ENCODE measurements at places on chromosomes 12 and 14. TPM values are rescaled to one million over a fixed set of nuclear protein-coding genes. Genes with fewer than 3 reads are reported as not detected.

- DNase-seq = no peak
Observed at GRCh38 chr14:71588576-71589215, 343.5 kb upstream of the RGS6 start.

- no peak for DNase-seq
Observed at GRCh38 chr14:62921466-62921865, 123.8 kb downstream of the KCNH5 start.

GRCh38 chr12:109020146-109020795, 597 bp downstream of the SVOP start:
- no peak for DNase-seq

Gene RERGL
- total RNA-seq = not detected

Gene FGF6
- not detected for total RNA-seq

DNA sequence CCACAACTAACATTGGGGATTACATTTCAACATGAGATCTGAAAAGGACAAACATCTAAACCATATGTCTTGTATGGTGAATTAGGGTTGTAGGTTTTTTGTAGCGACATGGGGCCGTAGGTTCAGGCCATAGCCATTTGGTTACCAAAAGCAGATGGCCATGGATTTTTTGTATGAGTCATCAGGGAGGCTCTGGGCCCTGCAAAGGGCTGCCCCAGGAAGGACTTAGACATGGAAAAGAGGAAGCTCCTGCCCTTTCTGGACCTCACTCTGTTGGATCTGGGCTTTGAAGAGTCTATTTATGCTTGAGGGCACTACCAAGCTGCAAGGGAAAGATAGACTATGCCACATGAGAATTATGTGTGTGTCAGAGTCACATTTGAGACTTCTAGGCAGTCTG, 89.3 kb upstream of the DHRS4 start:
- no peak for DNase-seq

DNA sequence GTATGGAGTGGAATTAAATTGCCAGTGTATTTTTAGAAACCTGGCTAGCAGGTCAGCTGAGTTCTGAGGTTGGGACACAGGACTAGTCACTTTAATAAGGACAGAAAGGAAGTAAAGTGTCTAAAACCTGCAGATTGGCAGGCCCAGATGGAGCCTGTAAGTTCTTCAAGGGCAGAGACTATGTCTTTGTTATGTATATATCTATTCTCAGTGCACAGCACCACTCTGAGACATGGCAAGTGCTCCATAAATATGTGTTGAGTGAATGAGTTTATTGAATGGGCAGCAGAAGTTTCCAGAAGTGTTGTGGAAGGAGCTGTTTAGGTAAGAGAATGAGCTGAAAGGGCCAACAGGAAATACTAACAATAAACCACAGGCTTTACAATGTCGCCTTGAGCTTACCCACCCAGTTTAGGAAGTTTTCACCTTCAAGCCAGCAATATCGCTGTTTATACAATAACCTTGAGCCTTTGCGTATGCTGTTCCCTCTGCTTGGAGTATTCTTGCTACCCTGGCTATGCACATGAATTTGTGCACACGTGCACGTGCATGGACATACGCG, 109.5 kb upstream of the TMPO start:
- DNase-seq = no peak

GRCh38 chr12:6198556-6198955, 1.6 kb upstream of the CD9 start:
- no peak for DNase-seq

Gene ACSM4
- not detected for total RNA-seq

Gene CEBPE
- 0.19 TPM for total RNA-seq

DNA sequence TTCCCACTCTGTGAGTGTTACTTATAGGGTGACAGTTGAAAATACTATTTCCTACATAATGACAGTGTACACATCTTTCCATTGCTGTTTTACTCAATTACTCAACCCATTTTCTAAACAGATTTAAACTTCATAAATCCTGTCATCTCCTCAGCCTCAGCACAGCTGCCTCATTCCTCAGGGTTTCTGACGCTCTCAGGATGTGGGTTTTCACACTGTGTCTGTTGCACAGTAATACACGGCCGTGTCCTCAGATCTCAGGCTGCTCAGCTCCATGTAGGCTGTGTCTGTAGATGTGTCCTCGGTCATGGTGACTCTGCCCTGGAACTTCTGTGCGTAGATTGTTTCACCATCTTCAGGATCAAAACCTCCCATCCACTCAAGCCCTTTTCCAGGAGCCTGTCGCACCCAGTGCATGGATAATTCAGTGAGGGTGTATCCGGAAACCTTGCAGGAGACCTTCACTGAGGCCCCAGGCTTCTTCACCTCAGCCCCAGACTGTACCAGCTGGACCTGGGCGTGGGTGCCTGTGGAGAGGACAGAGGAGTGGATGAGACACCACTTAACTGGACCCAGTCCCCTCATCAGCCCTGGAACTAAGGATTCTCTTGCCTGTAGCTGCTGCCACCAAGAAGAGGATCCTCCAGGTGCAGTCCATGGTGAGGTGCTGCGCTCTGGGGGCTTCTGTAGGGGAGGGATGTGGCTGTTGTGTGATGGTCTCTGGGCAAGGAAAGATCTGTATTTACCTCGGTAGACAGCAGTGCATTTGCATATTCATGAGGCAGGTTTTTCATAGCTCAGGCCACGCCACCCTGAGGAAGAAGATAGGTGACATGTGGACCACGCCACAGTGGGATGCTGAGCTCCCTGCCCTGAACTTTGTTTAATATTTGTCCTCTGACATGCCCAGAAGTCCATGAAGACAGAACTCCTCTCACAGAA, 750.2 kb downstream of the TMEM121 start:
- no peak for DNase-seq

Gene TC2N
- total RNA-seq = 246 TPM

DNA sequence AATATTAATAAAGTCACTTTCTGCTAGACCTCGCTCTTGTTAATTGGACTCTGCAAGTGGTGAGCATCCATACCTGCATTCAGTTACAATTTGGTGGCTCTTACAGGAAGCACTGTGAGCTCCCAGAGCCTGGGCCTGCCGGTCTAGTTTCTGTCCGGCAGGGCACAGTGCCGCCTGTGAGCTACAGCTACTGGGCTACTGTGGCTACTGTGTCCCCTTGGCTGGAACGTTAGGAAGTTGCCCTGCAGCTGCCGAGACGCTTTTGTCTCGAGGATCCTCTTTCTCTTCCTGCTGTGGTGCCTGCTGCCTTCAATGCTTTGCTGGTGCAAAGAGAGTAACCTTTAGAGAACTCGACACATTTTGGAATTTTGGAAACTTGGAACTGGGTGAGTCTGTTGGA, 44.6 kb upstream of the PTGDR start:
- DNase-seq = no peak

DNA sequence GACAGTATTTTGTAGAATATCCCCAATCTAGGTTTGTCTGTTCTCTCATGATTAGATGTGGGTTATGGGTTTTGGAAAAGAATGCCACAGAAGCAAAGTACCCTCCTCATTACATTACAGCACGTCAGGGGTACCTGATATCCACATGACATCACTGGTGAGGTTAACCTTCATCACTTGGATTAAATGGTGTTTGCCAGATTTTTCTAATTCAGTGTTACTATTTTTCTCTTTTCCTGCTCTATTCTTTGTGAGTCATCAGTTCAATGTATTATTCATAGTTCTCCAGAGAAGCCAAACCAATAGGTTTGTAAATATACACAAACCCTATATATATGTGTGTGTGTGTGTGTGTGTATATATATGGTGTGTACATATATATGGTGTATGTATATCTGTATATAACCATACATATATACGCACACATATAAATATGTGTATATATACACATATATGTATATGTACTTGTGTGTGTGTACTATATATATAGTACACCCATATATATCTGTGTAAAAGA, 131.4 kb downstream of the LMNTD1 start:
- no peak for DNase-seq

GRCh38 chr14:103519837-103520212, 2.8 kb downstream of the CKB start:
- no peak for DNase-seq

Gene ASB2
- 63.1 TPM for total RNA-seq

Gene C3AR1
- 12.7 TPM for total RNA-seq

Gene UNC119B
- 15.2 TPM for total RNA-seq

DNA sequence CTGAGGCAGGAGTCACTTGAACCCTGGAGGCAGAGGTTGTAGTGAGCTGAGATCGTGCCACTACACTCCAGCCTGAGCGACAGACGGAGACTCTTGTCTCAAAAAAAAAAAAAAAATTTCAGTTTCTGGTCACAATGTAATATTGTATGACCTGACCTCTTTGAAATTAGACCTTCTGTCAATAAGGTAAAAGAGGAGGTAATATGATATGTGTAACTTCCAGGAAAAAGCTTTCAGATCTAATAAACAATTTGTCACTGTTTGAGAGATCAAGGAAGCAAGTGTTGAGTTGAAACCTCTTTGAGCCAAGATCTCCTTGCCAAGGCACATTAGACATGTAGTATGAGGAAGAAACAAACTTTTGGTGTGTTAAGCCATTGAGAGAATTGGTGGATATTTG, 101.7 kb upstream of the ATF7IP start:
- DNase-seq = no peak

DNA sequence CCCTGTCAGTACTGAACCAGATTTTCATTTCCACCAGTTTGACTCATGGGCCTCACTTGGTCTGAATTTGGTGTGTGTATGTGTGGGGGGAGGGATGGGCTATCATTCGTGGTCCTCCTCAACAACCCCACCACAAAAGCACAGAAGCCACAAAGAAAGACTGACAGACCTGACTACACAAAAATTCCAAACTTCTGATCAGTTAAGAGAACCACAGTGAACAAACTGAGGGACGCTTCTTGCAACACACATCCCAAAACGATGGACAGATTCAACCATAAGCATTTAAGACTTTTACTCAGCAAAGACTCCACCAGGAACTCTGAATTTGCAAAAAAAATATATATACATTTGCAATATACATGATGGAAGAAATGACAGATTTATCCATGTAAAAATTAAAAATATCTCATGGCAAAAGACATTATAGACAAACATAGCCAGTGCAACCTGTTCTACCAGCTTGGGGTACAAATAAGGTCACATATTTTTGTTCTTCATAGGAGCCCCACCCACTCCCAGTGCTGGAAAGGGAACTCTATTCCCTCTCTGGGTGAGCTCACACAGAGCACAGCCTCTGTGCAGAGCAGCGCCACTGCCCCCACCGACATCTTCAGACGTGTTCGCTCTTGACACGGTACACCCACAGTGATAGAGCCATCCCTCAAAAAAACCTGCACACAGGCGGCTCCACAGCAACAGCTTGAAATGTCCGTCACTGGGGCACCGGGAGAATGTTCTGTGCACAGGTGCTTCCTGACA, 49.7 kb downstream of the JAG2 start:
- DNase-seq = no peak

Gene SDR9C7
- total RNA-seq = not detected

Gene FGD4
- total RNA-seq = 0.62 TPM

- no peak for DNase-seq
Observed at GRCh38 chr12:67483871-67484554, 164.5 kb upstream of the DYRK2 start.

Gene VPS37B
- 101 TPM for total RNA-seq

GRCh38 chr12:5059358-5059757, 15.7 kb downstream of the KCNA5 start:
- no peak for DNase-seq

Gene PLCZ1
- not detected for total RNA-seq

Gene PLEKHG7
- not detected for total RNA-seq

Gene EFS
- total RNA-seq = not detected
